ENCODE measurements at places on chromosomes 7 and 10.

- DNase-seq = no peak
Observed at GRCh38 chr10:6909905-6910560, 330.0 kb upstream of the PRKCQ start.

- no peak for DNase-seq
Observed at GRCh38 chr7:45203459-45203858, 45.9 kb downstream of the RAMP3 start.

DNA sequence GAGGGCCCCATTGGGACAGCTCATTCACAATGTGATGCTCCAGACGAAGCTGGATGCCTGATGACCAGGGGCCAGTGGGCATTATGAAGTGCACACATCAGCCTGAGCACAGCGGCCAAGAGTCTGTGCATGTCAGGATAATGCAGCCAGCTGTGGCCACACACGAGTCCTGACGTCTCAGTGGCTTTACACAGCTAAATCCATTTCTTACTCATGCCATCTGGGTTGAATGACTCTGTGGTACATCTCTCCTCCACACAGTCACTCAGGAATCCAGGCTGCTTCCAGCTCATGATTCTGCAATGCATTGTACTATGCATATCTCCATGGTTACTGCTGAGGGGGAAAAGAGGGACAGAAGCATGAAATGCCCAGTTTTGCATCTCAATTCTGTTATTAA is 123.6 kb downstream of the PRLHR start:
- no peak for DNase-seq

GRCh38 chr7:151286148-151286547 is 37.7 kb upstream of the SMARCD3 start:
- DNase-seq = no peak

- DNase-seq = no peak
Observed at GRCh38 chr7:125357676-125358455, 428.2 kb upstream of the POT1 start.

- no peak for DNase-seq
Observed at GRCh38 chr7:44377134-44377463, 51.7 kb upstream of the CAMK2B start.

- no peak for DNase-seq
Observed at GRCh38 chr7:27263781-27264180, 21.2 kb downstream of the EVX1 start.
